Epithelial cell of prostate (primary cell): ENCODE measurements at places on chromosomes 5 and 9.

- no peak for DNase-seq
Observed at GRCh38 chr9:112258106-112258505, 75.3 kb downstream of the PTBP3 start.

- no peak for DNase-seq
Observed at GRCh38 chr5:1176473-1177391, 24.7 kb upstream of the SLC6A19 start.

GRCh38 chr9:13570068-13570974, 290.8 kb upstream of the MPDZ start:
- no peak for DNase-seq

DNA sequence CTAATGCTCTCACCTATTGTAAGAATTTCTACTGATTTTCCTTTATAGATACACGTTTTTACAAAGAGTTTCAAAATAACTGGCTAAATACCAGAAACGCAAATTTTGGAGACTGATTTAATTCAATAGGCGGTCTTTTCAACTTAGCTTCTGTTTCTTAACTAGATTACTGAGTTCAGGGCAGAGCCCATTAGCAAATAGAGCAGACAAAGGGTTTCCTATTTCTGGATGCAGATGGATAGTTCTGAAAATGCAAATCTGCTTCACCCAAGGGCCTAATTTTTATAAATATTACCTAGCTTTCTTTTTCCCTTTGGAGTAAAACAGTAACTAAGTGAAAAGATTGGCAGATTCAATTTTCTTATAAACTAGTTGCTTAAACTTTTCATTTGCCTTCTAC, 13.6 kb upstream of the KIAA1958 start:
- no peak for DNase-seq

DNA sequence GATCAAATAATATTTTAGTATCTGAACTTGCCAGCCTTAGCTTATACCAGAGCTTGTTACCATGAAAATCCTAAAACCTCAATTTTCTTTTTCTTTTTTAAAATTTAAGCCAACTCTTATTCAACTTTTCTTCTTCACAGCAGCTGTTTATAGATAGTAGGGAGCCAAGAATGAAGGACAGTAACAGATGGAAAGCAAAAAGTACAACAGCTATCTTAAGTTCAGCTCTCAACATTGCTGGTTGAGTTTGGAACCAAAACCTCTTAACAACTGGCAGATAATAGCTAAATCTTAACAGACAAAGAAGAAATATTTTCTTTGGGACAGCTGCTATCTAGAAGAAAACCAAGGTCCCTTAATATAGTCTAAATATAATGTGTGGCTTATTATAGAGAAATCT, 74.7 kb downstream of the PJA2 start:
- no peak for DNase-seq

- DNase-seq = no peak
Observed at GRCh38 chr5:163913548-163913947, 408.1 kb downstream of the MAT2B start.

DNA sequence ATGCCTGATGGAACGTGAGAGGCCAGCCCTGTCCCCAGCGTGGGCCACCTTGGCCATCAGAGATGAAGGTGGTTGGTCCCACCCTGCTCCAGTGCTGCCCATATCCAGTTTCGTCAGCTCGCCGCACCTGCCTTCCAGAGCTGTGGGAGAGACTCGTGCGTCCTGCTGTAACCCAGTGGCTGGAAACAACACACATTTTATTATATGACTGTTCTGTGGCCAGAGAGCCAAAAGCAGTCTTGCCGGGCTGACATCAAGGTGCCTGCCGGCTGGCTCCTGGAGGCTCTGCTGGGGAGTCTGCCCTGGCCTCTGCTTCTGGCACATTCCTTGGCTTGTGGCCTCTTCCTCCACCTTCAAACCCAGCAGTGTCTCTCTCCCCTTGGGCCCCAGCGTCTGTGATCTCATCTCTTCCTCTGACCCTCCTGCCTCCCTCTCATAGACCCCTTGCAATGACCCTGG, 94.7 kb downstream of the RXRA start:
- no peak for DNase-seq

GRCh38 chr5:68778484-68778883, 315.3 kb upstream of the SLC30A5 start:
- no peak for DNase-seq

DNA sequence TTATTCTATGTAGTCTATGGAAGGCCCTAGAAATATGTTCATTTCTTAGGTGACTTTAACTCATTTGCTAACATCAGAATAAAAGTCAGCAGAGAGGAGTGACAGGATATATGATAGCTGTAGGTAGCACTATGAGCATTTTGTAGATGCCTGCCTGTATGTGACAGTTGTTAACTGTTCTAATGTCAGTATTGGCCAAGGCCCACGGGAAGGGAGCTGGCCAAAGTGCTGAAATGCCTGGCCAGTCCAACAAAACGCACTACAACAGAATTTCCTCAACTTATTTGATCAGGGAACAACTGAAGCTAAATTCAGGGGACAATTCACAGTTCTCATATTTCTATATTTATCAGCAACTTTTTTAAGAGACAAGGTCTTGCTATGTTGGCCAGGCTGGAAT, 20.8 kb downstream of the SV2C start:
- no peak for DNase-seq

DNA sequence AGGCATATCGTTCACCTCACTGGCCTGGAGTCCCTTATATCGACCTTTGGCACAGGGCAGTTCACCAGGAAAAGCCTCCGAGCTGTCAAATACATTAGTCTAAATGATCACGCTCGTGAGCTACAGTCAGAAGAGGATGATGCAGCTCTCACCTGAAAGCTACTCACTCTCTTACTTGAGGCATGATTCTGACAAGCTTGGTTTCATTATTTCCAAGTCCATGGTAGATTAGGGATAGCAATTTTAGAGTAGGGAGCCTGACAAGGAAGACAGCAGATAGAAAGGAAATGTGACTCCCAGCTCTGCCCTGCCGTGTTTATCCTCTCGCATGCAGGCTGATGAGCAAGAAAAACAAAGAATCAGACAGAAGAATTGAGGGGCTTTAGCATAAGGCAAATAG, 98.0 kb upstream of the MAP1B start:
- no peak for DNase-seq

DNA sequence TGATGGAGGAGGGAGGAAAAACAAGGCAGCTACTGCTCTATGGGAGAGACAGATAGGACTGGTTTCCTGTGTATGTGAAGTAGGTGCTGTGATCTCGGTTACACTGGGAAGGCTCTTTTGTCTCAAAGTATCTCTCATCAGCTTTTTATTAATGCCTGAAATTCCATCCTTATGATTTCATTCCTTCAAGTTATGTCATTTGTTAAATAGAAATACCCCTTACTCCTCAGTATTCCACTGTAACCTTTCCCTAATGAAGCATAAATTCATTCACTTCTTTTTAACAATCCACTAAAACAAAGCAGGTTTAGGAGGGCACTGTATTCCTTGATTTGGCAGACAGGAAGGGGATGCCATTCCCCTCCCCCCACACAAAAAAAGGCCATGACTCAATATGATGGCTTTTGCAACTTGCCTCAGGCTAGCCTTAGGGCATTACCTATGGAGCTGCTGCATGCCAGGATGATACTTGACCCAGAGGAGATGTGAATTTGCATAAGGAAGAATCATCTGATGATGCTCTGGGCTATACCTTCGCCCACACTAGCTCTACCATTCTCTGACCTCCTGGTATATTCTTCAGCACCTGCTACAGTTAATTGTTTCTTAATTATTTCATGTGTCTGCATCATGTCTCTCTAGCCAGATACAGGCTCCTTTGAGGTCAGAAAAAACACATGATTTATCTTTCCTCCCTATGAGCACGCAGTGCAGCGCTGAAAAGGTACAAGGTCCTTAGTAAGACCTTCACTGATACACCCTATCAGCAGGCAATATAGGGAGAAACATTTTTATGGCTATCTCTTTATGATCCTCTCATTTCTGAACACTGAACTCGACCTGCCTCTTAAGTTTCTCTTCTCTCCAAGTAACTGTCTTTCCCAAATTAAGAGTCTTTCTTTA, 26.3 kb downstream of the NR3C1 start:
- DNase-seq = peak; percentile 29

DNA sequence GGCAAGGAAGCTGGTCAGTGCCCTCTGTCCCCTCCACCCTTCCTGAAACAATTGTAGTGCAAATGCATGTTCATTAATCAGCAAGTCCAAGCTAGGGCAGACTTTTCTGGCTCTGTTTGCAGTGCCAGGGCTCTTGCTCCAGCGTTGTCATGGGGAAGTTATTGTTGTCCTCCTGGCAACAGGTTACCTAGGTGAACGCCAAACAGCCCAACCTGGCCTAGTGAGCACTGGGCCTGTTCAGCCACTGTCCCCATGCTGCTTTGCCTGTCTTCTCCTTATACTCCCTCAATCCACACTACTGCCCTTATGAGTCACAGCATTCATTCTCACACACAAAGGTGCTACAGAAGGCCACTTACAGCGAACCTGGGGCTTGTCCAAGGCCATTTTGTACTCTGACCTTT, 34.5 kb upstream of the GLIS3 start:
- no peak for DNase-seq

DNA sequence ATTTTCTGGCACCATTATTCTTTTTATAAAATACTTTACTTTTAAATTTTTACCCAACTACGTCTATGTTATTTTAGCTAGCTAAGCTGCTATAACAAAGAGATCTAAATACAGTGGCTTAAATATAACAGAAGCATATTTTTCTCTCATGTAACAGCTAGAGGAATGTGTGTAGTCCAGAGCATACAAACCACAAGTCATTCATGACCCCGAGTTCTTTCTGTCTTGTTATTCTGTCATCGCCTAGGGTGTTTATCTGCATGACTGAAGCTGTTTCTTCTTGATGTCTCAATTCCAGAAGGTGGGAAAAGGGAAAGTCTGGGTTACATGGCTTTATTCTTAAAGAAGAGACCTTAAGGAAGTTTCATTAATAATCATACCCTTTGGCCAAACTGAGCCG, 136.9 kb upstream of the RFX3 start:
- DNase-seq = no peak

DNA sequence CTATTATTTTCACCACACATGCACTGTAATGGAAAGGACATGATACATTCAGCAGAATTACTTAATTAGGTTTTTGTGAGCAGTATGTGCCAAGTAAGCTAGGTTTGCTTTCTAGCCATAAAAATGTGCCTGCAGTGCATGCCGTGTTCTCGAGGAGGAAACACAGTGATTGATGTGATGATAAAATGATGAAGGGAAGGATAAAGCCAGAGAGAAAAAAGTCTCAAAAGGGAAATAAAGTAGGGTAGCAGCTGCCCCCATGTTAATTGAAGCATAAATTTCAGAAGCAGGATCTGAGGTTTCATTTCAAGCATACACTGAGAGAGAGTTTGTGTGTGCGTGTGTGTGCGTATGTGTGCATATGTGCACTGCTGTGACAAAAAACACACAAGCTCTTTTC, 714.2 kb upstream of the C9orf72 start:
- DNase-seq = no peak

DNA sequence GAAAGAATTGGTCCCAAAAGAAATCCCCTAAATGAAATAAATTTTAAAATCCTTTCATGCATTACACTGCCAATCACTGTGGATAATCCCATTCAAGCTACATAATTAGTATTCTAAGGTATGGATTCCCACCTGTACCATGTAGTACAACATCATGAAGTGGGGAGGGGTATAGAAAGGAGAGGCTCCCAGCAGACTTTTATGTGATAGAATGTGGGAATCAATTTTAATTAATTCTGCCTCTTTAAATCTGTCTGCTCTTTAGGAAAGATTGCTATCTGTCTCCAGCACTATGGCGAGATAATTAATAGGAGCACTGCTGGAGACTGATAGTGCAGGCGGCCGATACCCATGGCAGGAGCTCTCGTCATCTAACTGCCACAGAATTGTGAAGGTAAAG, 95.4 kb downstream of the CDH12 start:
- DNase-seq = no peak

GRCh38 chr5:77993141-77993854, 217.2 kb upstream of the TBCA start:
- no peak for DNase-seq

GRCh38 chr9:38154501-38155421, 85.7 kb upstream of the SHB start:
- no peak for DNase-seq

DNA sequence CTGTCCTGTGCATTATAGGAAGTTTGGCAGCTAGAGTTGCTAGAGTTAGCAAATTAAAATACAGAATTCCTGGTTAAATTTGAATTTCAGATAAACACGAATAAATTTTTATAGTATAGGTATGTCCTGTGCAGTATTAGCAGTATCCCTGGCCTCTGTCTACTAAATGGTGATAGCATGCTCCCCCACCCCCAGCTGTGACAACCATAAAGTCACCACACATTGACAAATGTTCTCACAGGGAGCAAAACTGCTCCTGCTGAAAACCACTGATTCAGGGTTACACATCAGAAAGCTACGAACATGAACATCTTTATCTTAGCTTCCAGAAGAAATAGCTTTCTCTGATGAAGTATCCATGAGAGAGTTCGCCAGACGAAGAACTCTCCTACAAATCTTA, 91.8 kb upstream of the CCDC112 start:
- no peak for DNase-seq
